Activated naive CD8-positive, alpha-beta T cell treated with anti-CD3 and anti-CD28 coated beads, Interleukin-2, amount 50 U/mL, for 24 hours (primary cell): ENCODE measurements at places on chromosomes 2 and 18.

DNA sequence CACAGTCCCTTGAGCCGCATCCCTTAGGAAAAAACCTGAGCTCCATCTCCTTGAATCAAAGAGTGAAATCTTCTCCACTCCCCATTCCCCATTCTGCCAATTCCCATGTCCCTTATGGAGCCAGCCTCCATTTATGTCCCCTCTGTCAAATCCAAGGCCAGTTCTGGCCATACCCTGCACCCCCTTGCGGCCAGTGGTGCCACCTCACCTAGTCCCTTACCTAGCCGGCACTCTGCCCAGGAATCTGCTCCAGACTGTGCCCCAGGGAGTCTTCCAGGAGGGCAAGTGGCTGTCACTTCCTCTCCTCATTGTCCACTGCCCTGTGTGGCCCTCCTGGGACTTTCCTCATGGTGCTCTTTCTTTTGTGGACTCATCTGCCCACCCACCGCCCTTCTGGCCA is 195.4 kb upstream of the RMP24 start:
- H3K4me3 ChIP-seq, result no peak overlapping the region
- no peaks in the 10 kb centered on the region for H3K36me3 ChIP-seq
- no peaks in the 10 kb centered on the region for H3K4me1 ChIP-seq
- peaks cover 18% of the 10 kb centered on the region for H3K27me3 ChIP-seq
- no peak overlapping the region for H3K27ac ChIP-seq

- DNase-seq, result no peak
- no peaks in the 10 kb centered on the region for H3K27me3 ChIP-seq
- no peak overlapping the region for H3K27ac ChIP-seq
- H3K36me3 ChIP-seq, result peaks cover 4% of the 10 kb centered on the region
Measured at GRCh38 chr2:10452312-10452711, 4.2 kb upstream of the ODC1 start.

GRCh38 chr2:120358734-120359465 is 13.0 kb downstream of the INHBB start:
- no peaks in the 10 kb centered on the region for H3K36me3 ChIP-seq
- H3K4me1 ChIP-seq, result no peaks in the 10 kb centered on the region
- no peak overlapping the region for H3K4me3 ChIP-seq
- no peak for DNase-seq

- H3K4me1 ChIP-seq, result peaks cover 7% of the 10 kb centered on the region
- peaks cover 41% of the 10 kb centered on the region for H3K27me3 ChIP-seq
- H3K4me3 ChIP-seq, result peak overlapping the region; percentile 22
- peak; percentile 78 for DNase-seq
- H3K27ac ChIP-seq, result no peak overlapping the region
Measured at GRCh38 chr2:170409164-170409535, 231.2 kb downstream of the MYO3B start.

DNA sequence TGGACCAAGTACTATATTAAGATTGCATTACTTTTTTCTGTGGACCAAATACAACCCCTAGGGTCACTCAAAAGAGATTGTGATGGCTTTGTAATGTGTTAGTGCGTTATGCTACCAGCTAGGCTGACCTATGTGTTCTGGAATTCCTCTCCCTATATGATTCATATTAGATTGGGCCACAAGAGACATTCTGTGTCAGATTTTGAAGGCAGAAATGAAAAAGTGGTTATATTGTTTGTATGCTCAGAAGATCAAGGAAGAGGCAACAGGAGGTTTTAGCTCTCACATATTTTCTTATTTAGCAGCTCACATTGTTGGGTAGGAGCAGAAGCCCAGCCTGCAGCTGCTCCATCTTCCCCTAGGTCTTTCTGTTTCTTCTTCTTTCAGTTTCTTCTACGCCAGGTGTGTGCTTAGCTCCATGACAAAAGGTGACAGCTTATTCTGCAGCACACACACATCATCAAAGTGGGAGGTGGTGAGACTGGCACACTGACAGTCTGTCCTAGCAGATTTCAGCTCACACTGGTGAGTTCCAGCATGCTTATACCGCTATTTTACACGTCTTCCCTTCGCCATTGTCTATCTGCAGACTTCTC is 156.8 kb upstream of the UBE2E3 start:
- no peaks in the 10 kb centered on the region for H3K36me3 ChIP-seq
- DNase-seq, result no peak
- H3K27ac ChIP-seq, result no peak overlapping the region
- peaks cover 4% of the 10 kb centered on the region for H3K27me3 ChIP-seq
- no peaks in the 10 kb centered on the region for H3K4me1 ChIP-seq

GRCh38 chr2:20614201-20615067 is 36.5 kb downstream of the HS1BP3 start:
- no peaks in the 10 kb centered on the region for H3K4me1 ChIP-seq
- H3K27me3 ChIP-seq, result no peaks in the 10 kb centered on the region
- H3K4me3 ChIP-seq, result no peak overlapping the region
- DNase-seq, result no peak
- no peaks in the 10 kb centered on the region for H3K36me3 ChIP-seq

- DNase-seq, result no peak
- peaks cover 5% of the 10 kb centered on the region for H3K27me3 ChIP-seq
- H3K4me3 ChIP-seq, result peak overlapping the region; percentile 56
Measured at GRCh38 chr18:56112013-56112749, 524.2 kb upstream of the TCF4 start.

- no peaks in the 10 kb centered on the region for H3K27me3 ChIP-seq
- no peak for DNase-seq
- peaks cover 24% of the 10 kb centered on the region for H3K4me1 ChIP-seq
- H3K4me3 ChIP-seq, result no peak overlapping the region
- peaks cover 17% of the 10 kb centered on the region for H3K36me3 ChIP-seq
Measured at GRCh38 chr18:23380001-23380550, 73.0 kb upstream of the RIOK3 start.

DNA sequence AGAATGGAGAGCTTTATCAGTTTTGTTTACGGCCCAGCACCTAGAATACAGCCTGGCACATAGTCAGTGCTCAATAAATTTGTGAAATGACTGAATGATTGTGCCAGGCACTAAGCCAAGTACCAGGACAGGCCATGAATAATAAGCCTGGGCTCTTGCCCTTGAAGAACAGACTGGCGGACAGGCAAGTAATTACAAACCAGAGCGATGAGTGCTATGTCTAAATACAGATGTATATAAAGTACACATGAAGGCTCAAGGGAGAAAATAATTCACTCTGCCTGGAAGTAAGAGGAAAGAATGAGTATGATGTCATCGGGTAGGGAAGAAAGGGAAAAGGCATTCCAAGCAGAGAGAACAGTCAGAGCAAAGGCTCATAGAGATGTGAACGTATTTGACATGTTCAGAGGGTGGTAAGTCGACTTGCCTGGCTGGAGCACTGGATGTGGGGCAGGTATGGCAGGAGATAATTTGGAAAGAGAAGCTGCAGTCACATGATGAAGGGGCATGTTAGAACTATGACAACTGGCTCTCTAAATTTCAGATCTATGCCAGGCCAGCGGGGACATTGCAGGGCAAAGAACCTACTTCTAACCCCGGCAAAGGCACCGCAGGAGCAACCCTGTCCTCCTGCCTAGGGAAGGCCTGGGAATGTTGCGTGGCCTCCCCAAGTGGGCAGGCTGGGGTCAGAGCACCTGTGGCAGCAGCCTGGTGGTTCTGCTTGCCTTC is 119.1 kb upstream of the STPG4 start:
- H3K4me1 ChIP-seq, result peaks cover 2% of the 10 kb centered on the region
- no peaks in the 10 kb centered on the region for H3K27me3 ChIP-seq
- H3K27ac ChIP-seq, result no peak overlapping the region
- no peaks in the 10 kb centered on the region for H3K36me3 ChIP-seq

GRCh38 chr2:171139860-171140259 is 20.8 kb downstream of the TLK1 start:
- H3K27me3 ChIP-seq, result no peaks in the 10 kb centered on the region
- H3K36me3 ChIP-seq, result peaks cover 2% of the 10 kb centered on the region
- no peak overlapping the region for H3K27ac ChIP-seq
- no peak for DNase-seq

DNA sequence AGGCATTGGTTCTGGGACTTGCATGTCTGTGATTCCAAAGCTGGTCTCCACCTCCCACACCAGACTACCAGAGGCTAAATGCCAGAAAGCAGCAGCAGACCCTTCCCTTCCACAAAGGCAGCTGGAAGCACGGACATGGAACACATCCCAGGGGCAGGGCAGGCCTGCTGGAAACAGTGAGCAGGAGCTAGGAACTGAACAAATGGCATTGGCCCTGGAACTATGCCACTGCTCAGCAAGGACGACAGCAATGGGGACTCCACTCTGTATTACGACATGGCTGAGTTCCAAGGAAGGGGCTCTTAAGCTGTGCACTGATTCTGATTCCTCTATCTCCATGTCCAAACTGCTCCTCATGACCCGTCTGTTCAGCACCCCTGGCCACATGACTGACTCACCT is 77.8 kb upstream of the TFCP2L1 start:
- H3K4me3 ChIP-seq, result no peak overlapping the region
- no peaks in the 10 kb centered on the region for H3K27me3 ChIP-seq
- peaks cover 27% of the 10 kb centered on the region for H3K36me3 ChIP-seq

GRCh38 chr2:70431716-70432347 is 121.8 kb downstream of the TGFA start:
- no peaks in the 10 kb centered on the region for H3K27me3 ChIP-seq
- H3K4me3 ChIP-seq, result no peak overlapping the region
- H3K4me1 ChIP-seq, result no peaks in the 10 kb centered on the region

DNA sequence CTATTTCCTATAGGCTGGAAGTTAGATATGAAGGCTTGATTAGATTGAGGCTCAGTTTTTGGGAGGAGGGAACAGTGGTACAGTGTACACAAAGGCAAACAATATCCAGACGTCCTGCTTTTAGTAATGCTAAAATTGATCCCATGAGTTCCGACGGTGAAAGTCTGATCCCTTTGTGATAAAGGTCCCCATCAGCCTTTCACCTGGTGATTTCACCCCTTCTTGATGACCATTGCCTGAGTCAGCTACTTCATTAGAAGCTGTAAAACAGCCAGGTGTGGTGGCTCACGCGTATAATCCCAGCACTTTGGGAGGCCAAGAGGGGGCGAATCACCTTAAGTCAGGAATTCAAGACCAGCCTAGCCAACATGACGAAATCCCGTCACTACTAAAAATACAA is 29.7 kb downstream of the TWSG1 start:
- no peak for DNase-seq
- peaks cover 10% of the 10 kb centered on the region for H3K36me3 ChIP-seq
- no peaks in the 10 kb centered on the region for H3K4me1 ChIP-seq
- no peak overlapping the region for H3K27ac ChIP-seq

GRCh38 chr18:58405107-58405898 is 223.6 kb downstream of the ALPK2 start:
- no peaks in the 10 kb centered on the region for H3K27me3 ChIP-seq
- H3K4me1 ChIP-seq, result peaks cover 4% of the 10 kb centered on the region
- DNase-seq, result no peak

GRCh38 chr18:73785300-73785699 is 362.3 kb downstream of the FBXO15 start:
- no peaks in the 10 kb centered on the region for H3K27me3 ChIP-seq
- H3K4me1 ChIP-seq, result no peaks in the 10 kb centered on the region
- no peaks in the 10 kb centered on the region for H3K36me3 ChIP-seq
- DNase-seq, result no peak
- no peak overlapping the region for H3K4me3 ChIP-seq
- H3K27ac ChIP-seq, result no peak overlapping the region

DNA sequence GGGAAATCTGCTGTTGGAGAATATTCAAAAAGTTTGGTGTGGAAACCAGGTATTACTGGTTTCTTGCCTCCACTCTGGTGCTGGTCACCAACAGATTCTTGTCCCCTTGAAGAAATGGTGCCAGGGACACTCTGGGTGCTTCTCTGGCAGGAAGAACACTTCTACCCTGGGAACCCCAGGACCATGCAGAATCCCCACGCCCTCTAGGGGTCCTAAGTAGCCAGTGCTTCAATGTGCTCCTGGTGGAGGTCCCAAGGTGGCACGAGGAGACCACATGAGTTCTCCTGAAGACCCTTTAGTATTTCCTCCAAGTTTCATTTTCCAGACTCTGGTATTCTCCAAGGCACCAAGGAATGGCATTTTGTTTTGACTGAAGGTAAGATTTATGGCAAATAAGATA is 380.6 kb downstream of the TSN start:
- H3K36me3 ChIP-seq, result no peaks in the 10 kb centered on the region
- no peak overlapping the region for H3K4me3 ChIP-seq
- H3K27me3 ChIP-seq, result peaks cover 2% of the 10 kb centered on the region
- no peak overlapping the region for H3K27ac ChIP-seq
- peak; percentile 2 for DNase-seq
- H3K4me1 ChIP-seq, result no peaks in the 10 kb centered on the region

GRCh38 chr2:180222644-180223043 is 215.5 kb upstream of the CWC22 start:
- no peak overlapping the region for H3K27ac ChIP-seq
- no peaks in the 10 kb centered on the region for H3K36me3 ChIP-seq
- H3K4me3 ChIP-seq, result no peak overlapping the region

- no peak for DNase-seq
- no peaks in the 10 kb centered on the region for H3K4me1 ChIP-seq
- no peaks in the 10 kb centered on the region for H3K36me3 ChIP-seq
- no peak overlapping the region for H3K4me3 ChIP-seq
- peaks cover 6% of the 10 kb centered on the region for H3K27me3 ChIP-seq
Measured at GRCh38 chr18:59987102-59987501, 87.3 kb downstream of the PMAIP1 start.

- no peak for DNase-seq
- no peaks in the 10 kb centered on the region for H3K36me3 ChIP-seq
- no peaks in the 10 kb centered on the region for H3K4me1 ChIP-seq
- no peaks in the 10 kb centered on the region for H3K27me3 ChIP-seq
Measured at GRCh38 chr18:68103561-68103960, 587.0 kb upstream of the DSEL start.

GRCh38 chr2:68800517-68800916 is 65.9 kb downstream of the ARHGAP25 start:
- no peak overlapping the region for H3K4me3 ChIP-seq
- DNase-seq, result no peak
- H3K36me3 ChIP-seq, result peaks cover 61% of the 10 kb centered on the region
- no peaks in the 10 kb centered on the region for H3K27me3 ChIP-seq

DNA sequence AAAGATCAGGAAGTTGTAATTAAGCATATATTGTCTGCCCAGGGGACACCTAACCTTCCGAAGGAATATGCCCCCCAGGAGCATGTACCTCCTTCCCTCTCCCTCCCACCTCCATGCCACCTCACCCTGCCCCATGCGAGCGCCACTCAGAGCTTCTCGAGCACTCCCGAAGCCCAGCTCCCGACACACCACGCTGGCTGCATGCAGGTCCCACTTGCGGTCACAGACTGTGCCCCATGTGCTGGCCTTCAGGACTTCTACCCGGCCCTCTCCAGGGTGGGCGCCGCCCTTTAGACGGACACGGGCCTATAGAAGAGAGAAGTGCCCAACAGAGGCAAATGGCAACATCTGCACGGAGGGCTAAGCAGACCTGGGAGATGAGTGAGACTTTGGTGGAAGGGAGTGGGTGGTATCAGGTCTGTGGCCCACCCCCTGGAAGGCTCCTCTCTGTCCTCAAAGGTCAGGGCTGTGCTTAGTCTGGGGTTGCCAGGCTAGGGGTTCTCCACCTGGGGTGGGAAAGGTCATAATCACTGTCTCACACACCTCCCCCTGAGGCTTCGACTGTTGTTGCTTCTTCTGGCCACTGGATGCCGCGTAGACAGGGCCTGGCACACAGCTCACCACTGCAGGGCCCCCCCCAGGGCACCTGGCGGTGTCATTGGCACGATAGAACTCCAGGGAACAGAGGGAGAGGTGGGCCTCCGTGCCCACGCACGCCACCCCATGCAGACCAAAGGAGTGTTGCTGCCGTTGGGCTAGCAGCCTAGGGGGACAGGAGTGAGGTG is 6.6 kb downstream of the HTRA2 start:
- peaks cover 19% of the 10 kb centered on the region for H3K27me3 ChIP-seq
- H3K4me3 ChIP-seq, result no peak overlapping the region
- peaks cover 24% of the 10 kb centered on the region for H3K4me1 ChIP-seq
- DNase-seq, result no peak
- H3K36me3 ChIP-seq, result peaks cover 16% of the 10 kb centered on the region

GRCh38 chr2:160380611-160381010 is 113.0 kb downstream of the RBMS1 start:
- no peak overlapping the region for H3K4me3 ChIP-seq
- DNase-seq, result no peak
- peaks cover 5% of the 10 kb centered on the region for H3K36me3 ChIP-seq
- H3K27ac ChIP-seq, result peak overlapping the region; percentile 8
- H3K27me3 ChIP-seq, result no peaks in the 10 kb centered on the region
- peaks cover 84% of the 10 kb centered on the region for H3K4me1 ChIP-seq
